ENCODE measurements at places on chromosomes 2 and 18. TPM values are rescaled to one million over a fixed set of nuclear protein-coding genes. Genes with fewer than 3 reads are reported as not detected.

Gene OTOS
- not detected for total RNA-seq

Gene G6PC2
- not detected for total RNA-seq

Gene KCNF1
- not detected for total RNA-seq

Gene RNF125
- 41.3 TPM for total RNA-seq

Gene CFC1B
- total RNA-seq = not detected

DNA sequence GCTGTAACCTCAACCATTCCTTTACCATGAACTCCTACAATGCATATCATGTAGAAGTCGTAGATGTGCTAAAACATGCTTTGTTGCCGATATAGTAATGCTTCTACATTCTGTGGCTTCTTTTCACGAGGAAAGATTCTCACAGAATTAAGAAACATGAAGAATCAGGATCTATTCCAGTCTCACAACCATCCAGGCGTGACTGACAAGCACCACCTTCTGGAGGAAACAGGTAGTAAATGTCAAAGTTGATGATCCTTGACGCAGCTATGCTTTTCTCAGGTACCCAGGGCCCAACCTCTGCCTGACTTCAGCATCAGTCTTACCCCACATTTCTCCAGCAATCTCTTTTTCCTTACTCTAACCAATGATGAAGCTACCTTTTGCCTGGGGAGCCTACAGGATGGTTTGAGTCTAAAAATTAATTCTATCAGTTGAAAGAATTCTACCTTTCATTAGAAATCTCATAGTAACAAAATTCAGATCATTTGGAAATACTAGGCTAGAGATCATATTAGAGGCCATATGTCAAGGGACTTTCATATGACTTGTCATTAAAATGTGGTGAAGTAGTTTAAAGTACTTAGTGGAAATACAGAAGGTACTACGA lies 123.3 kb upstream of the RND3 start:
- no peak for DNase-seq

- DNase-seq = no peak
Measured at GRCh38 chr2:186748354-186748753, 54.5 kb downstream of the FAM171B start.

DNA sequence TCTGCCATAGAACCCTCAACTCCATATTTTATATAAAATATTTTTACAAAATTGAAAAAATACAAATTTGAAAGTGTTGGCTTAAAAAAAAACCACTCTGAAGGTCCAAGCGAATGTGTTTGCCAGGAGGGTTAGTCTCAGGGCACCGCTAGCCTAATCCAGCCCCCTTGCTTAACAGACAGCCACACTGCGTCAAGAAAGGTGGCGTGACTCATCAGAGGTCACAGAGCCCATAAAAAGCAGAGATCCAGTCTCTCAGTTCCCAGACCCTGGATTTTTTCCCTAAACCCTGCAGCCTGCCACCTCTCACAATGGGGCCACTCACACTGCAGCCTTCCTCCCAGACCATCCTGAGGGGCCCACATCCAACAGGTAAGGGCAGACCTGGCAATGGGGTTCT lies 3.9 kb upstream of the TNS1 start:
- no peak for DNase-seq

DNA sequence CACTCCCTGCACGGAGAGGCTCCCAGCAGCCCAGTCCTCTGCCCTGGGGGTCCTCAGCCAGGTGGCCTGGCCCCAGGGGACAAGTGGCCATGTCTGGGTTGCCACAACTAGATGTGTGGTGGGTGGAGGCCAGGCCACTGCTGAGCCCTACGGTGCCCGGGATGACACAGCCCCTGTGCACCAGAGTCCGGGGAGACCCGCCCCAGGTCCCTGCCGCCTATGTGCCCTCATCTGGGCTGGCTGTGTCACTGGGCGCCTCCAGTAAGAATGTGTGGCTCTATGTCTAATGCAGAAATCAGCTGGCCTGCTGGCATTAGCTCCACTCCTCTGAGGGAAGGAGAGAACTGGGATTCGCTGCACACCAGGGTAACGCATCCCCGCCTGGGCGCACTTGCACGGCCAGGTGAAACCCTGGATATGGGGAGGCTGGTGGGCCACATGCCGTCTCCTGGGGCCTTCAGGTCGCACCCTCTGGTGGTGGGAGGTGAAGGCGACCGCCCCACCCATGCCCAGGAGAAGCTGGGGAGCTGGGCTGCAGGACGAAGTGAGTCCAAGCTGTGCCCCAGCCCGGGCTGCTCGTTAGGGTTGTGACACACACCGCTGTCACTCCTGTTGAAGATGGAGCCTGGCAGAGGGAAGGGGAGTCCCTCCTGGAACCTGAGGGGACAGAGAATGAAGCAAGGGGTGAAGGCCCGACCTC lies 136.1 kb downstream of the PTGR3 start:
- DNase-seq = no peak

DNA sequence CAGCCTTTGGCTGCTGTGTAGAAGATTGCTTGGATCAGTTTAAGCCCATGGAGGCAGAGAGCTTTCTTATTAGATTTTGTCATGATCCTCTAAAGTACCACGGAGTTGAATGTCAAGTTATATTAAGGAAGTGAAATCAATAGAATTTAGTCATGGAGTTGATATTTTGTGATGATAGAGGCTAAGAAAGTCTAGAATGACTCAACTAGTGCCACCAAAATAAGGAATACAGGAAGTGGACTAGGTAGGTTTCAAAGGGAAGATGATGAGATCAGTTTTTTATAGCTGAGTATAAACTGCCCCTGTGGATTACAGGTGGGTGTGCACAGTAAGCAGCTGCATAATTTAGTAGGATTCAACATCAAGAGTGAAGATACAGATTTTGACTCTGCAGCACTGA lies 25.2 kb downstream of the FBXO36 start:
- no peak for DNase-seq

DNA sequence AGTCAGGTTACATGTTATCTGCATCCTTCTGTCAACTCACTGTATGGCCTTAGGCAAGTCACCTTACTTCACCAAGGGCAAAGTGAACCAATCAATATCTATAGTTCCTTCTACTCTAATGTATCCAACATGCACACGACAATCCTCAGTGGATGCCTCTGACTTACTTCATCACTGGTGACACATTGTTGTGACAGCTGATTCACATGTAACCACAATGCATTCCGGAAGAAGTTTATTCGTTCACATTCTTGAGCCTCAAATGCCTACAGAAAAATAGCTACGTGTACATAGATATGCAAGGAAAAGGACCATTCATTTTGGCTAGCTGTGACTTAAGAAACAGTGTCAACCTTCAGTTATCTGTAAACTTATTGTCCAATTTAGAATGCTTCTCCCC lies 26.3 kb upstream of the EPG5 start:
- DNase-seq = no peak

DNA sequence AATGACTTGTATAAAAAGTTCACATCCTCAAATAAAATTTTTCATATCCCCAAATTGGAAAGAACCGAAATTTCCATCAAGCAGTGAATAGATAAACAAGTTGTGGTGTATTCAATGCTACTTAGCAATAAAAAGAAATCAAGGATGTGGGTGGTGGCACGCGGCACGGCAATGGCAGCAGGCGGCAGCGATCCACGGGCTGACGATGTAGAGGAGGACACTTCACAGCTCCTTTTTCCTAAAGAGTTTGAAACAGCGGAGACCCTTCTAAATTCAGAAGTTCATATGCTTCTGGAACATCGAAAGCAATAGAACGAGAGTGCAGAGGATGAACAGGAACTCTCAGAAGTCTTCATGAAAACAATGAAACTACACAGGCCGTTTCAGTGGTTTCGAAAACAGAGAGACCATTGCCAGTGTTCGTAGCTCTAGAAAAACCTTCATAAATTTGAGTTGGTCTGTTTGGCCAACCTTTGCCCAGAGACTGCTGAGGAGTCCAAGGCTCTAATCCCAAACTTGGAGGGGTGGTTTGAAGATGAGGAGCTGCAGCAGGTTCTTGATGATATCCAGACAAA lies 9.8 kb upstream of the IL36A start:
- DNase-seq = no peak

GRCh38 chr2:226679389-226680065 lies 120.1 kb downstream of the IRS1 start:
- no peak for DNase-seq

- DNase-seq = no peak
Measured at GRCh38 chr18:38350141-38350540, 784.5 kb upstream of the CELF4 start.

GRCh38 chr2:88058191-88058590 lies 2.6 kb upstream of the KRCC1 start:
- no peak for DNase-seq

DNA sequence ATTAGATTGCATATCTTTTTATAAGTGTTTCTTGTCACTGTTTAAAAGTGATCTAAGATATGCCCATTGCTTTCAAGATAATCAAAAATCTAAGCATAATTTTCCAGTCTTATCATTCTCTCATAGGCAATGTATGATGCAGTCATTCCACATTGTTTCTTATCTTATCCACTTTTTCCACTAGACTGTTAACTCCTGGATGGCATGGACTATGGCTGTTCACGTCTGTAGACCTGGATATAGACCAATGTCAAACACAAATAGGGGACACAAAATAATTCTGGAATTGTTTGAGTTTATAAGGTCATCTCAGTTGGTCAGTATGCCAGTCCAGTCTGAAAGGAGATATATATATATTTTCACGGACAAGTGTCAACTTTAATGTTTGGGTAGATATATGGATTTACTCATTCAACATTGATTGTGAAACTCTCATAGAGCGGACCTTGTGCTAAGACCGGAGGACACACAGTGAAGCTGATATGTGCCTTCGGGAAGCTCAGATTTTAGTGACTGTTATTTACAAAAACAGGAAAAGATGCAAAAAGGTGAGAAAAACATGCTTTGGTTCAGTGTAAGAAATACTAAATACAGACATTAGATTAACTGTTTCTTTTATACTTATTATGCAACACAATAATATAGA lies 689.4 kb upstream of the SLC8A1 start:
- DNase-seq = no peak

DNA sequence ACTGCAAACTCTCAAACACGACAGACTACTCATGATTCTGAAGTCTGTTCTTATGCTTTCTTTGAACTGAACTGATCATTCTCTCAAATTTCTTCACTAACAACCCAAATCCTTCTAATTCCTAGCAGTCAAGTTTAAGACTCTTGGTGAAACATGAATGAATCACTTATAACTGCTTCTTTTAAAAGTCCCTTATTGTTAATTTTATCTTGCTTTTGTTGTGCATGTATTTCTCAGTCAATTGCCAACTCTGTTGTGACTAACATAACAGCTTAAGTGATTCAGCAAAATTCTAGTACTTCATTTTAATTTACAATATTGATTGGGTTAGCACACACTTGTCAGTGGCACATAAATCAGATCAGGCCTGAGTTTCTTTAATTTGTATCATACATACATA lies 357.0 kb upstream of the FSIP2 start:
- no peak for DNase-seq

DNA sequence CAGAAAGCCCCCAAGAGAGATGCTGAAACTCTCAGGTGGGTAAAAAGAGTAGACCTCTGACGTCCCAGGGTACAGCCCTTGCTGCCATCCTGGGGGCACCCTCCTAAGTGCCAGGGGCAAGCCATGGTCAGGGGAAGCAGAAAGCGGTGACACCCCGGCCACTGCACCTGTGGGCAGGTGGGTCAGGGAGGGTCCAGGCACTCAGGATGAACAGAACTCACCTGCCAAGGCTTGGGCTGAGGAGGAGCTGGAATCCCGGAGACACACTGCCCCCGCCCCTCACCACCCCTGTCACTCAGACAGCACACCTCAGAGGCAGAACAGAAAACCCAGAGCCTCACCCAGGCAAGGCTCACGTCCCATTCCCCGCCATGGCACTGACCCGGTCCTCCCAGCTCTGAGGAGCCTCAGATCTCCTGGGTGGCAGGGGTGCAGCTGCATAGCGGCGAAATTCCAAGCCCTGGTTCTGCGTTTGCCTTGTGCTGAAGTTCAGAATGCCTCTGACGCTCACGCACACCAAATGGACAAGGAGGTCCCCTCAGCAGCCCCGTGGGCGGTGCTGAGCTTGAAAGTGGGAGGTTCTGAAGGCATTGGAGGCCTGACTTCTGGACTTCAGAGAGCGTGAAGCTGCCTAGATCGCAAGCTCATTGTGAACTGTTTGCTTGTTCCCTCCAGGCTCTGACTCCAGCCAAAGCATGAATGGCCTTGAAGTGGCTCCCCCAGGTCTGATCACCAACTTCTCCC lies 4.3 kb downstream of the GPR17 start:
- no peak for DNase-seq

- no peak for DNase-seq
Measured at GRCh38 chr2:122867941-122868340, 1112.5 kb downstream of the TSN start.

DNA sequence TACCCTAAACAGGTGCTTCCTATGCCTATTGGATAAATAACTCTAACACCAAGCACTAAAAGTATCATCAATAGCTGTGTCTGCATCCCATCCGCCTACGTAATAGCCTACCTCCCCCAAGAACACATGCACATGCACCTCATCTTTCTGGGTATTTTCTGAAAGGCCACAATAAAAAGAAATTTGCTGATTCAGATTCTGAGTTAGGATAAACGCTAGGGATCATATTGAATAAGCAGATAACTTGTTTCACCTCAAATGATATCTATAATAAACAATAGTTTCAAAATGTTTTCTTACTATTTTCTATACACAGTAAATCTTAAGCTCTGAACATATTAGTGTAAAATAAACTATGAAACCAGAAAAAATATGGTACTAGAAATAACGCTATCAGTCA lies 112.9 kb downstream of the XIRP2 start:
- no peak for DNase-seq

- DNase-seq = no peak
Measured at GRCh38 chr2:236113948-236114347, 54.2 kb downstream of the GBX2 start.

- peak; percentile 27 for DNase-seq
Measured at GRCh38 chr18:48805826-48806535, 144.8 kb downstream of the SMAD7 start.

GRCh38 chr2:236176417-236176816 lies 8.2 kb upstream of the GBX2 start:
- DNase-seq = no peak

DNA sequence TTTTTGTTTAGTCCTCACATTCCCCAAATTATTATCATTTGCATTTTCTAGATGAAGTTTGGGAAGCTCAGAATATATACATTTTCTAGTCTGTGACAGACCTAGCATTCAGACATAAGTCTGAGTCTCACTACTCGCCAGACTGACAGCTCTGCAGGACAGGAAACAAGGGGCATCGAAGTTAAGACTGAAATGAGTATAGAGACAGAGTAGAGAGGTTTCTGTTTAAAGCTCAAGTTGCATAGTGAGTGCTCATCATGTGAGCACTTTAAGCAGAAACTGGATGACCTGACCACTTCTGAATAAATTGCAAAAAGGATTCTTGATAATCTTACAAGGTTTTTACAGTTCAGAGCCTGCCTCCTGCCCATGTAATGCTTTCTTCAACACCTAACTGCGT lies 1.1 kb downstream of the HADHB start:
- no peak for DNase-seq

DNA sequence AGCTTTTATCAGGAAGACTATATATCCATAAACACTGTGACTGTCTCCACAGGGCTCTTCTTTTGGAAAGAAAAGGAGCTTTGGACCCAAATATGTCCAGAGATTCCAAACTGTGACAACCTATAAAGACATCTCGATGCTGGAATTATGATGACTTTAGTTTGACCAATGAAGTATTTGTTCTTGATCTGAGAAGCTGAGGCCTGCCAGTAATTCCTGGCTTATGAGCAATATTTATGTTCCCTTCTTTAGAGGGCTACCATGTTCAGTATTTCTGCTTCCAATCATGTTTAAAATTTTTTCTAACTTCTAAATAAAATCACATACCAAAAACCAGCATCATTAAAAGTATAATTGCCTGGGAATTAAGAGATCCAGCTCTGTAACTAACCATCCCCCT lies 41.1 kb downstream of the FEZ2 start:
- DNase-seq = no peak

All from CD8-positive, alpha-beta memory T cell (primary cell).